SW480 (cell line): ENCODE measurements at places on chromosomes 16 and 17.

- no peak for DNase-seq
Measured at GRCh38 chr16:78718141-78718540, 618.7 kb downstream of the WWOX start.

DNA sequence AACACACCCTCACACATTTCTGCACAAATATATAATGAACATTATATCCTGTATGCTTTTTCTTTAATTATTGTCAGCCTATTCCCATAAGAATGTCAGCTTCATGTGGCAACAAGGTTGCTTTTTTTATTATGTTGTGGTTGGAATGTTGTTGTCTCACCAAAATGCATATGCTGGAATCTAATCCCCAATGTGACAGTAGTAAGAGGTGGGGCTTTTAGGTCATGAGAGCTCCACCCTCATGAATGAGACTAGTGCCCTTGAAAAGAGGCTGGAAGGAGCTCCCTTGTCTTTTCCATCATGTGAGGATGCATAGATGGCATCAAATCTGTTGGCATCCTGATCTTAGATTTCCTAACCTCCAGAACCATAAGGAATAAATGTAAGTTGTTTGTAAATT, 131.3 kb upstream of the IRX6 start:
- no peak for DNase-seq

GRCh38 chr16:12467418-12468210, 336.1 kb downstream of the CPPED1 start:
- no peak for DNase-seq

- DNase-seq, result no peak
Measured at GRCh38 chr17:9146064-9146463, 124.8 kb downstream of the NTN1 start.

GRCh38 chr16:68504066-68504465, 35.0 kb upstream of the ZFP90 start:
- DNase-seq, result no peak

GRCh38 chr17:5500589-5501391, 14.4 kb downstream of the MIS12 start:
- no peak for DNase-seq

- DNase-seq, result peak; percentile 69
Measured at GRCh38 chr17:41666237-41666641, 22.4 kb upstream of the EIF1 start.

GRCh38 chr17:75468291-75468754, 11.9 kb downstream of the TMEM94 start:
- no peak for DNase-seq

DNA sequence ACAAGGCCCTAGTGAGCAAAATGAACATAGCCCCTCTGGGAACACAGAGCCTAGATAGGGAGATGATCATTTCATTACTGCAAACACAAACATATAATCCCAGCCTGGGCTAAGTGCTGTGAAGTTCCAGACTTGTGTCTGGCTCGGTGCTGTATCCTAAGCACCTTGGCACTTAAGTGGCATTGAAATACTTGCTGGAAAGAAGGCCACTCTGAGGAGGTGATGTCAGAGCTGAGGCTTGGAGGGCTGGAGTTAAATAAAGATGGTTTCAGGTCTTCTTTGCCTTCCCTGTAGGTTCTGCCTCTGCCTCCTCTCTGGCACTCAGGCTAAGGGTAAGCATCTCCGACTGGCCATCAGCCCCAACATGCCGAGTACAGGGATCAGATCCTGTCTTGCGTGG, 2.4 kb upstream of the CACNA1G start:
- no peak for DNase-seq

- DNase-seq, result peak; percentile 50
Measured at GRCh38 chr17:81487487-81488275, 24.9 kb downstream of the ACTG1 start.

- DNase-seq, result no peak
Measured at GRCh38 chr17:29076722-29077121, 33.8 kb downstream of the PIPOX start.

GRCh38 chr17:48438516-48439061, 8.6 kb upstream of the SKAP1 start:
- DNase-seq, result no peak

GRCh38 chr16:87050142-87050541, 267.1 kb downstream of the C16orf95 start:
- no peak for DNase-seq

DNA sequence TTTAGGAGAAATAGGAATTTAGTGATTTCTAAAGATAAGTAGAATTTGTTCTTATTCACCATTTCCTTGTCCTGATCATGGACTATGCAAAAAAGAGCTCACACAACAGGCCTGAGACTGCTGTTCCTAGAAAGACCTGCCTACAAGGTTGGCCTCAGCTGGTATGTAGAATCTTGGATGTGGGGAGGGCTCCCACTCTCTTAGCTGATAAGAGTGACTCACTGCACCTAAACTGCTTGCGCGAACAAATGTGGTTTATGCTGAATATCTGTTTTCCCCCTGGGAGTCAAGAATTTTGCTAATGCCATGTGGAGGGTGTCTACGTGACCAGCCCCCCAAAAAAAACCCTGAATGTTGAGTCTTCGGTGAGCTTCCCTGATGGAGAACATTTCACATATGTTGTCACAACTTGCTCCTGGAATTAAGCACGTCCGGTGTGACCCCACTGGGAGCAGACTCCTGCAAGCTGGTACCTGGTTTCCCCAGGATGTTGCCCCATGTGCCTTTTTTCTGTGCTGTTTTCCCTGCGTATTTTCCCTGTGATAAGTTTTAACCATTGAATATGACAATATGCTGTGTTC, 68.8 kb upstream of the HSBP1 start:
- no peak for DNase-seq

GRCh38 chr17:62933501-62934385, 32.3 kb upstream of the TANC2 start:
- no peak for DNase-seq
